ENCODE measurements at places on chromosomes 7 and 10.

- DNase-seq: no peak
Observed at GRCh38 chr10:36051500-36051991, 409.4 kb upstream of the FZD8 start.

DNA sequence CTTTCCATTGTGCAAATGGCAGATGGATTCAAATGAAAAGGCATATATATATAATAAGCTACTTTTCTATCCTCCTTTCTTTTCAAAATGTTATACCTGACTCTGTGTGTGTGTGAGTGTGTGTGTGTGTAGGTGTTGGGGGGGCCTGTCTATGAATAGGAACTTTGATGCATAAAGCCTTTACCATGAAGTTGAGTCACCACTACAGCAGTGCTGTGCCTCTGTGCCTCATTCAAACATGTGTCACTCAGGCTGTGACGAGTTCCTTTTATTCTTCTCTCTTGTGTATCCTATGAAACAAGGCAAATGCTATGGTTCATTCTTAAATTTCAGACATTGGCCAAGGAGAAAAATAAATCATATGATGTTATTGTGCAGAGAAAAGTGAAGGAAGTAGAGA lies 52.7 kb upstream of the DKK1 start:
- DNase-seq: no peak

GRCh38 chr7:80186721-80187120 lies 52.1 kb downstream of the GNAI1 start:
- no peak for DNase-seq

DNA sequence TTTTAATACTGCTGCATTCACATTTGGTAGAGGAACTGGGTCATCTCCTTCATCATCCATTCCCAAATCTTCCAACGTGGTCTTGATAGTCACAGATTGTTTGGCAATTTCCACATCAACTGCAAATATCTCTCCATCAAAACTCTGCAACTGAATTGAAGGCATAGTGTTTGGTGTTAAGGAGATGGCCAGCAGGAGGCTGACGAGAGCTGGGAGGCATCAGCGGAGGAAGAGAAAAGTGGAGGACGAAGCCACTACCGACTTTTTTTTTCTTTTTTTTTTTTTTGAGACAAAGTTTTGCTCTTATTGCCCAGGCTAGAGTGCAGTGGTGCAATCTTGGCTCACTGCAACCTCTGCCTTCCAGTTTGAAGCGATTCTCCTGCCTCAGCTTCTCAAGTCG lies 205.0 kb upstream of the KCTD7 start:
- DNase-seq: no peak

GRCh38 chr7:111011520-111011919 lies 79.4 kb upstream of the LRRN3 start:
- no peak for DNase-seq

DNA sequence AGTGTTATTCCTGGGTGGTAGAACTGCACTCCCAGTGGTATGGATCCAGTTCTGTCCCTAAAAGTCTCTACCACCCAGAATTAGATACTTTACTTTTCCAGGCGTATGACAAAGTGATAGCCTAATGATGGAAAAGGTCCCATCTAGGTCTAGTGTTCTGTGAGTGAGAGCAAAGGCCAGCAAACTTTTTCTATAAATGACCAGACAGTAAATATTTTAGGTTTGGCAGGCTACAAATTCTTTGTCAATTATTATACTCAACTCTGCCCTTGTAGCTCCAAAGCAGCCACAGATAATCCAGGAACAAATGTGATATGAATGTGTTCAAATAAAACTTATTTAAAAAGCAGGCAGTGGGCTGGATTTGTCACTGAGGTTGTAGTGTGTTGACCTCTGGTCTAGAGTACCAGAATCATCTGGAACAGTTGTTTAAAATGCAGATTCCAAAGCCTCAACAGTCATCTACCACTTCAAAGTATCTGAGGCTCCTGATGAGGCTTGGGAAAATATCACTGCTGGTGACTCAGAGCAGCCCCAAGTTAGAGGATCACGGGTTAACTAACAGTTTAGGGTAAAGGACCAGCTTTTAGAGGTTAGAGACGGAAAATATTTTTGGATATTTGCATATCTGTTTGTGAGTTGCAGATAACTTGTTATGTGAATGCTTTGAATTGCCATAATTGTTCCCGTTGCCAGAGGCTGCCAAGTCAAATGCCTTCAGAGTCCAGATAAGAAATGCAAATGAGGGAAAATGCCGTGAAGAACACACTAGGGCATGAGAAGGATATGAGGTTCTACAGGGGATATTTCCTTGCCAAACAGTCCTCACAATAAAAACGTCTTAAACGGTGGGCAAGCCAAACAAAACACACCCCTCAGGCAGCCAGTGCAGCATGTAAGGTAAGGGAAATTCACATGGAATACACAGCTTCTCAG lies 19.4 kb downstream of the NRAP start:
- peak; percentile 33 for DNase-seq
